ENCODE measurements at places on chromosomes 16 and 17.

GRCh38 chr16:61323456-61323855, 712.8 kb downstream of the CDH8 start:
- no peak for DNase-seq
- no peaks in the 10 kb centered on the region for H3K36me3 ChIP-seq
- H3K4me3 ChIP-seq, result no peak overlapping the region
- H3K4me1 ChIP-seq, result no peaks in the 10 kb centered on the region
- no peaks in the 10 kb centered on the region for H3K27me3 ChIP-seq

GRCh38 chr17:50465635-50466034, 3.0 kb downstream of the CHAD start:
- H3K27me3 ChIP-seq, result peaks cover 19% of the 10 kb centered on the region
- DNase-seq, result no peak
- no peak overlapping the region for H3K4me3 ChIP-seq
- no peak overlapping the region for H3K27ac ChIP-seq

- no peak overlapping the region for H3K4me3 ChIP-seq
- no peak overlapping the region for H3K27ac ChIP-seq
- peaks cover 45% of the 10 kb centered on the region for H3K36me3 ChIP-seq
- H3K4me1 ChIP-seq, result peaks cover 23% of the 10 kb centered on the region
These were observed 18.3 kb downstream of the ZSWIM7 start for GRCh38 chr17:15981208-15981607.

- peaks cover 21% of the 10 kb centered on the region for H3K4me1 ChIP-seq
- peaks cover 13% of the 10 kb centered on the region for H3K27me3 ChIP-seq
- peak overlapping the region; percentile 1 for H3K27ac ChIP-seq
- no peaks in the 10 kb centered on the region for H3K36me3 ChIP-seq
- no peak overlapping the region for H3K4me3 ChIP-seq
These were observed 5.5 kb downstream of the PCGF2 start for GRCh38 chr17:38742411-38743308.

- H3K27me3 ChIP-seq, result no peaks in the 10 kb centered on the region
- H3K36me3 ChIP-seq, result peaks cover 34% of the 10 kb centered on the region
- H3K27ac ChIP-seq, result no peak overlapping the region
These were observed 5.1 kb downstream of the TSPOAP1 start for GRCh38 chr17:58323366-58324055.

GRCh38 chr16:64276646-64277045, 845.2 kb downstream of the CDH11 start:
- DNase-seq, result no peak
- no peaks in the 10 kb centered on the region for H3K4me1 ChIP-seq
- no peaks in the 10 kb centered on the region for H3K27me3 ChIP-seq

GRCh38 chr17:82031303-82031884, at the start of gene RAC3:
Gene RAC3 (plus strand): TSS chr17:82031678. CDS start chr17:82031762, 84 bp downstream.
- H3K27me3 ChIP-seq, result no peaks in the 10 kb centered on the region
- peak within 1 kb of the TSS; percentile 86 for H3K4me3 ChIP-seq
- DNase-seq, result no peak
- H3K4me1 ChIP-seq, result peaks cover 7% of the 10 kb centered on the region
- H3K27ac ChIP-seq, result peak within 1 kb of the TSS; percentile 84

- no peaks in the 10 kb centered on the region for H3K36me3 ChIP-seq
- no peaks in the 10 kb centered on the region for H3K4me1 ChIP-seq
- no peak for DNase-seq
- H3K4me3 ChIP-seq, result no peak overlapping the region
- H3K27ac ChIP-seq, result no peak overlapping the region
These were observed 5.3 kb downstream of the ZNF469 start for GRCh38 chr16:88387941-88388627.

DNA sequence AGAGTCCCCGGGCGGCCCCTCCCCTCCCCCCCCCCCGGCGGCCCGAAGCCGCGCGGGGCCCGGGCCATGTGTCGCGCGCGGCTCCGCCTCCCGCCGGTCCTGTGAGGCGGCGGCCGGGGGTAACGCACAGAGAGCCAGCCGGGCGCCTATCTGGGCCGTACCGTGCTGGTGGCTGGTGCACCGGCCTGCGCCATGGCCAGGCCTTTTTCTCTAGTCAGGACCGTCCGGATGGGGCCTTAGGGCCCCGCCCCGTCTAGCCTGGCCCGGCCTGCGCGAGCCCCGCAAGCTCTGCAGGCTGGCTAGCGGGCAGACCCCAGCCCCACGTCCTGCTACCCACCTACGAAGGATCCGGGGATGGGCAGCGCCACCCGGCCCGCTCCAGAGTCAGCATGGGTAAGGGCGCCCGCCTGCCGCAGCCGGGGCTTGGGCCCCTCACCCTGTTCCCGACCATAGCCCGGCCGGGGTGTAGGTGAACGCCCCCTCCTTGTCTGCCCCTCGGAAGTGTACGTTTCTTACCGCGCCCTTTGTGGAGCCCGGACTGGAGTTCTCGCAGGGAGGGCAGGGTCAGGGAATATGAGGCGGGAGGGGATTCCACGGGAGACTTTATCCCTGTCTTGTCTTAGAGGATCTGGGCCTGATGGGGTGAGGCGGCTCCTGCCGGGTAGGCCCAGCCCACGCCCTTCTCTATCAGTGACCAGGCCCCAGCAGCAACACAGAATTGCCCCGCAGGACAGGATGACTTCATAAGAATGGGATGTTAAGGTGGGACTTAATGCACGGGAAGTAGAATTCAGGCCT, at the start of gene CENPT:
Gene CENPT (minus strand): TSS at position 630 of the 798 bp plus-strand sequence. CDS start 13,834 bp downstream, outside the sequence.
- H3K4me1 ChIP-seq, result peaks cover 33% of the 10 kb centered on the region
- peaks cover 23% of the 10 kb centered on the region for H3K36me3 ChIP-seq
- H3K27ac ChIP-seq, result peak within 1 kb of the TSS; percentile 84
- H3K27me3 ChIP-seq, result no peaks in the 10 kb centered on the region
- peak within 1 kb of the TSS; percentile 93 for H3K4me3 ChIP-seq

GRCh38 chr17:31835984-31836383, 23.1 kb downstream of the COPRS start:
- peaks cover 11% of the 10 kb centered on the region for H3K27me3 ChIP-seq
- no peak for DNase-seq
- H3K4me1 ChIP-seq, result peaks cover 6% of the 10 kb centered on the region

DNA sequence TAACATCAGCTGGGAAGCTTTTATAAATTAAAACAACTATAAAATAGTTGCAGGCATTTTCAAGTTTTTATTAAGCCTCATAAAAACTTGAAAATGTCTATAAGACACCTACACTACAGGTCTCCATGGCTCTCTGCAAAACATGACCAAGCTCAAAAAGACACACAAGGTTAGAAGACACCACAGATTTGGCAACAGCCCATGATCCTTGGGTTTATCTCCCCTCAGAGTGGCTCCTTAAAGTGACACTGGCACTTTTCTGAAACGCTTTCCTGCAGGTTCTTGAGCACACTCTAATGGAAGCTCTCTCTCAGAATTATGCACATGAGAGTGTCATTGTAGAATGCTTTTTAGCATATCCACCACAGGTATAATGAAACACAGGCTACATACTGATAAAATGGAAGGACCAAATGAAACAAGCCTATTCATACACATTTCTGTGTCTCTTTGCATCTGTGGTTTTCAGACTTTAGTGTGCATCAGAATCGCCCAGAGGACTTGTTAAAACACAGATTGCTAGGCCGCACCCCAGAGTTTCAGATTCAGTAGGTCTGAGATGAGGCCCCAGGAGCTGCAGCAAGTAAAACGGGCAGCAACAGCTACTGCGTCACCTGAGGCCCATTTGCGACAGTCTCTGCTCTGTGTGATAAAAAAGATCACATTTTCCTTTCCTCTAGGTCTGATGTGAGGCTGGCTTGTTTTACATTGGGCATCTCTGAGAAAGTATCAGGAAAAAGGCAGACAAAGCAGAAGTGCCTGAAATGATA, 75.0 kb upstream of the WSB1 start:
- peak overlapping the region; percentile 6 for H3K27ac ChIP-seq
- H3K4me1 ChIP-seq, result peaks cover 10% of the 10 kb centered on the region
- no peaks in the 10 kb centered on the region for H3K27me3 ChIP-seq
- no peaks in the 10 kb centered on the region for H3K36me3 ChIP-seq
- DNase-seq, result no peak

DNA sequence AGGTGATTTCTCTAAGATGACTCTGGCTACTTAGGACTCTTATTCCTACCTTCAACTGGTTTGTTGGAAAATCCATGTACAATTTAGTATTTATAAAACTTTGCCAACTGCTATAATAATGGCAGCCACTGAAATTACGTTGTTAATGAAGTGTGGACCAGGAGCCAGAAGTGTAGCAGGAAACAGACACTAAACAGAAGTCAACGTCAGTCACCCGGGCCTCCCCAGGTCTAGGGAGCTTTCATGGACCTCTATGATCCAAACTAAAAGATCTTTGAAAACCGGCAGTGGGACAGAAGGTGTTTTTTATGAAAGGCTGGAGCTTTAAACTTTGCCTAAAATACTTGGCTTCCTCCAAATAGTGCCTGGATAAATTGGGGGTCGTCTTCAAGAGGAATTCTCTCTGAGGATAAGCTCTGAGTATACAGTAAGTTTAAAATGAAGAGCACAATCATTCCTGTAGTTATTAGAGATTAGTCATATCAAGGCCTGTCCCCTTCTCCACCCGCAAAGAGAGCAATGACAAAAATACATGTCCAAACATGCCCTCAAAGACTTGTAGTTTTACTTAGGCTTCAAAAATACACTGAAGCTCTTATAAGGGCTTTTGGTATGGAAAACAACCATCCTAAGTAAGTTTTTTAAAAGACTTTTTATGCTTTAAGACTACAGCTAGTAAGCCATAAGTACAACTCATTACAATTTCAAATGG, 34.6 kb downstream of the DCUN1D3 start:
- no peak for DNase-seq
- no peaks in the 10 kb centered on the region for H3K27me3 ChIP-seq
- H3K36me3 ChIP-seq, result peaks cover 62% of the 10 kb centered on the region
- H3K4me3 ChIP-seq, result no peak overlapping the region
- H3K27ac ChIP-seq, result peak overlapping the region; percentile 70

DNA sequence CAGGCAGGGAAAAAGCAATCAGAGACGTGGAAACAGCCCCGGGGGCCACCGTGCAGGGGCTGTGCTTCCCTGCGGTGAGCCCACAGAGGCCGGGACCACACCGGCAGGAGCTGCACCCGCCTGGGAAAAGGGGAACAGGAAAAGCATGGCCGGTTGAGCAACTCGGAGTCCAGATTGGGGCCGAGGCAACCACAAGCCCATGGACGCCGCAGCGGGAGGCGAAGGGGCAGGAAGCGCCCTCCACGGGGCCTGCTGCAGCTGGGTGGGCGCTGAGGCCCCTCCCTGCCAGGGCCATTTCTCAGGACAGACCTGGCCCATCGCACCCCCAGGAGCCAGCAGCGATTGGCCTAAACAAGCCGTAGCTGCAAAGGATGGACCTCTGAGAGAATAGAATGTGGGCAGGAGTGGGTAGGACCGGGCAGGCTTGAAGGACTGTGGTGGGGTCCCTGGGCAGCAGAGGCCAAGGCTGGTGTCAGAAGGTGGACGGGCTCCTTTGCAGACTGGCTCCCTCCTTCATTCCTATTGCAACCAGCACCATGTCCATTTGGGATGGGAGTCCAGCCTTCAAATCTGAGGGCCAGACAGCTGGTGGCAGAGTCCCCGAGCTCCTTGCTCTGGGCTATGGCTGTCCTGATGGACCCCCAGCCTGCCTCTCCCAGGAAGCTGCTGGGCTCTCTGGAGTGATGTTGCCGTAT, 30.4 kb downstream of the COX4I1 start:
- peaks cover 3% of the 10 kb centered on the region for H3K4me1 ChIP-seq
- no peak overlapping the region for H3K4me3 ChIP-seq
- no peak overlapping the region for H3K27ac ChIP-seq
- peaks cover 27% of the 10 kb centered on the region for H3K27me3 ChIP-seq
- no peak for DNase-seq

- no peak overlapping the region for H3K27ac ChIP-seq
- H3K36me3 ChIP-seq, result no peaks in the 10 kb centered on the region
- DNase-seq, result no peak
These were observed 1.9 kb downstream of the CDH11 start for GRCh38 chr16:65119901-65120401.

DNA sequence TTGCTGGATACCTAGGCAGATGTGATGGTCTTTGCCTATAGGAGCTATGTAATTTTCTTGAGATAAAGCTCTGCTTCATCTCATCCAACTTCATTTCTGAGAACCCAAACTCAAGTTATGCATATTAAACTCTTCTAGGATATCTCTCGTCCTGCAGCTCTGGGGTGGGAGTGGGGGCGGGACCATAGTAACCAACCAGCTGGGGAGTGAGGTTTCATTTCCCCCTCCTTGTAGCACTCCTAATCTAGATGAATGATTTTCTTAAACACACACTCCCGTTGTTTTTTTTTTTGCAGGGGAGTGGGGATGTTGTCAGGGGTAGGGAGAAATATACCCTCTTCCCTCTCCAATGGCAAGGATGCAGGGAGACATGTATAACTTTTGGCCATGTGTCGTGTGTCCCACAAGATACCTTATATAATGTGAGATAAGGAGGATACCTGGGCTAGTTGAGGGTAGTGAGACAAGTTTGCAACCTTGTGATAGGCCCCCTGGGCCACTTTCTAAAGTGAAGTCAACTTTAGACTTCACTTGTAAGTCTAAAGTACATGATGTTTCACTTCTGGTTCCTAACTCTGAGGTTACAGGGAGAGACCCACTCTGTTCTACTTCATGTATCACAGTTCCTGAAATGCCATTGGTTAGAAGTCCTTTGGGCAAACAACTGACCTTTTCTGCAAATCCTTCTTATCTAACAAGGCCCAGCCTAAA, 10.5 kb upstream of the HEATR6 start:
- no peak for DNase-seq
- no peaks in the 10 kb centered on the region for H3K36me3 ChIP-seq
- H3K4me3 ChIP-seq, result no peak overlapping the region
- no peak overlapping the region for H3K27ac ChIP-seq

GRCh38 chr17:75561927-75562603, 25.5 kb upstream of the MYO15B start:
- no peaks in the 10 kb centered on the region for H3K36me3 ChIP-seq
- no peak overlapping the region for H3K27ac ChIP-seq
- no peak for DNase-seq
- no peak overlapping the region for H3K4me3 ChIP-seq
- H3K27me3 ChIP-seq, result no peaks in the 10 kb centered on the region
- no peaks in the 10 kb centered on the region for H3K4me1 ChIP-seq

- no peaks in the 10 kb centered on the region for H3K27me3 ChIP-seq
- peaks cover 15% of the 10 kb centered on the region for H3K4me1 ChIP-seq
These were observed 122.4 kb upstream of the SMURF2 start for GRCh38 chr17:64784353-64785010.

DNA sequence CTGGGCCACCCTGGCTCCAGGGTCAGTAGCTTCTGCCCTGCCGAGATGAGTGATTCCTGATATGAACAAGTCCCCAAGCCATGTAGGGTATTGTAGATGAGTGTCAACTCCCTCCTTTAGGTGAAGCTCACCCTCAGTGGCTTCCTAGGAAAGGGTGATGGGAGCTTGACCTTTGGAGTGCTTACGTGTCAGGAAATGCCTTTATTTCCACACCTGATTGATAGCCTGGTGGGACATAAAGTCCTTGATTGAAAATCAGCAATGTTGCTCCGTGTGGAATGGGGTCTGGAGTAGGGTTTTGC, 58.4 kb downstream of the USP43 start:
- H3K4me3 ChIP-seq, result no peak overlapping the region
- no peak for DNase-seq
- no peak overlapping the region for H3K27ac ChIP-seq

DNA sequence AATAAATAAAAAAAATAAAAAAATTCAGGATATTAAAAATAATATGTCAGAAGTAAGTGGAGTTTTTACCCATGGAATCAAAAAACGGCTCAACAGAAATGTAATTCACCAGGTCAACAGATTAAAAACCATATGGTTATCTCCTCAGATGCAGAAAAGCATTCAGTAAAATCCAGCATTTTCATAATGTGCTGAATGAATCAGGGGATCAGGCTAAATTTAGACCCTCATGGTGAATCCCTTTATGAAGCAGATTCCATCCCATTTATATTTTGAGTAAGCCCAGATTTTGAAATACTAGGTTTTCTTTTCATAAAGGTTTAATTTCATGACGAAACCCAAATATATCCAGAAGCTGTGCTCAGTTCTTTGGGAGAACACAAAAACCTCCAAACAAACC, 84.4 kb downstream of the OR1D5 start:
- peaks cover 3% of the 10 kb centered on the region for H3K36me3 ChIP-seq
- no peaks in the 10 kb centered on the region for H3K27me3 ChIP-seq
- H3K4me3 ChIP-seq, result no peak overlapping the region

Measured in activated T-helper 2 cell treated with anti-CD3 and anti-CD28 coated beads, Interferon-gamma antibody, Interleukin-2, Interleukin-4, amounts not matched to agents 10 μg/mL and 5 μg/mL and 100 μg/mL, durations not matched to agents 14 hours and 24 hours and 36 hours (primary cell).